NCI-H1436 treated with DMSO at 0.1 percent for 48 hours (cell line): ENCODE measurements at places on chromosomes 1 and 21.

GRCh38 chr1:168482106-168482505, 61.7 kb downstream of the XCL2 start:
- DNase-seq, result no peak

DNA sequence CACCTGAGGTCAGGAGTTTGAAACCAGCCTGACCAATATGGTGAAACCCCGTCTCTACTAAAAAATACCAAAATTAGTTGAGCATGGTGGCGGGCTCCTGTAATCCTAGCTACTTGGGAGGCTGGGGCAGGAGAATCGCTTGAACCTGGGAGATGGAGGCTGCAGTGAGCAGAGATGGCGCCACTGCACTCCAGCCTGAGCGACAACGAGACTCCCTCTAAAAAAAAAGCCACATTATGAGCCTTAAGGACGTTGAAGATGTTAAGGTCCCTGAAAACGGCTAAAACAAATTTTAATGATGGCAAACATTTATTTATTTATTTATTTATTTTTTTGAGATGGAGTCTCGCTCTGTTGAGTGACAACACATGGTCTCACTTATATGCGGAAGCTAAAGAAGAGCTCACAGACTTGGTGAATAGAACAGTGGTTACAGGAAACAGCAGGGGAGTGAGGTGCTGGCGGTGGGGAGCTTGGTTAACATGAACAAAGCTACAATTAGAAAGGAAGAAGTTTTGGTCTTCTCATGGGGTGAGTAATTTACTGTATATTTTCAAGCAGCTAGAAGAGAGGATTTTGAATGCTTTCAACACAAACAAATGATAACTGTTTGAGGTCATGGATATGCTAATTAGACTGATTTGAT, 47.1 kb downstream of the TCP10L start:
- DNase-seq, result no peak

DNA sequence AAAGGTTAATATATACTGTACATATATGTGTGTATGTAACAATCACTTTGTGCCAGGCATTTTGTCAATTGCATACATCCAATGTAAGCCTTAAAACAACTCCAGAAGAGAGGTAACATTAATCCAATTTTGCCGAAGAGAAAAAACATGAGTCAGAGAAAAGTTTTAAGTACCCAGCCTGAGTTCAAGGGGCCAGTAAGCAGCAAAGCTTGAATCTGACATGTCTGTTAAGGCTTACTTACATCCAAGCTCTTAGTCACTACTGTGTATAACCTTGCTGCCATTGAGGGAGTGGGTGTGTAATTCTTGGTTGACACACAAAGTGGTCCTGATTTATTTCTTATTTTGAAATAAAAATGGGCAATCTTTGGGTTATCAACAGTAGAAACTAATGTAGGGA, 360.4 kb upstream of the LYPLAL1 start:
- DNase-seq, result no peak

DNA sequence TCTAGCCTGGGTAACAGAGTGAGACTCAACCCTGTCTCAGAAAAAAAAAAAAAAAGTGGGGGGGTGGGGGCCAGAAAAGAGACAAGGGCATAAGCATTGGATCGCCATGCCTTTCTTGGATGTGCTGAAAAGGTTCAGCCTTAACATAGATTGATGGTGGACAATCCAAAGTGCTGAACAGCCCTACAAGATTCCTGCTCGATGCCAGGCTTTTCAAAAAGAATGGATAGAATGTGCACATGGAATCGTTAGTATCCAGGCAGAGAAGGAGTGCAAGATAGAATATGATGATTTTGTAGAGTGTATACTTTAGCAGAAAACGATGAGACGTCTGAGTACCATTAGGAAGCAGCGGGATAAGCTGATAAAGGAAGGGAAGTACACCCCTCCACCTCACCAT, 10.9 kb upstream of the COA7 start:
- DNase-seq, result no peak

- peak; percentile 29 for DNase-seq
These were observed 7.5 kb upstream of the ZNF648 start for GRCh38 chr1:182069028-182069466.

DNA sequence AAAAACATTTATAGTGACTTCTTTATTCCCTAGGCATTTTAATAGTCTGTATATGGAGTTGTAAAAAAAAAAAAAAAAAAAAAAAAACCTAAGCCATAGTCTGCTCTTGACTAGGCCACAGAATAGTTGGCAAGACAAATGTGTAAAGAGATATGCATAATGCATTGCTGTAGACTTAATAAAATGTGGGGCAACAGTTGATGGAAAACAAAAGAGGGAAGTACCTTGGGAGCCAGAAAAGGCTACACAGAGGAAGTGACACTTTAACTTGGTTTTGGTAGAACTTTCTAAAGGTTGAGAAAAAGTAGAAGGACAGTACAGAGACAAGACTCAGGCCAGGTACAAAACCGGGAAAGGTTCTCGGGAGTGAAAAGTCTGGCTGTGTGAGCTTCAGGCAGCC, 802.9 kb upstream of the ADAMTS5 start:
- DNase-seq, result no peak

DNA sequence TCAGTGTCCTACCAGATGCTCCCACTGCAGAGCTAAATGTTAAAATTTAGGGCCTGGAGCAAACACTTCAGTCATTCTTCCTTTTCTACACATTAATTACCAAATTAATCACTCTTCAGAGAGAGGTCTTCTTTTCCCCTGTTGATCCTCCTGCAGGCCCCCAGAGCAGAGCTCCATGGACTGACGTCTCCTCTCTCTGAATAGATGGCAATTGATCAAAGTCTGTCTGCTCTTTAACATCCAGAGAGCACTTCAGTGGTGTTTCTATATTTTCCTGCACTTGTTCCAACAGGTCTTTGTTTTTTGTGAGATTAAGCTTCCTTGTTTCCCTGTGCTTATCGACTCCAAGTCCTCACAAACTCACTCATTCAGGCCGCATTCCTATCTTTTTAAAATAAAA, 239.3 kb downstream of the SIPA1L2 start:
- DNase-seq, result no peak
